ENCODE measurements at places on chromosomes 7 and 10.

DNA sequence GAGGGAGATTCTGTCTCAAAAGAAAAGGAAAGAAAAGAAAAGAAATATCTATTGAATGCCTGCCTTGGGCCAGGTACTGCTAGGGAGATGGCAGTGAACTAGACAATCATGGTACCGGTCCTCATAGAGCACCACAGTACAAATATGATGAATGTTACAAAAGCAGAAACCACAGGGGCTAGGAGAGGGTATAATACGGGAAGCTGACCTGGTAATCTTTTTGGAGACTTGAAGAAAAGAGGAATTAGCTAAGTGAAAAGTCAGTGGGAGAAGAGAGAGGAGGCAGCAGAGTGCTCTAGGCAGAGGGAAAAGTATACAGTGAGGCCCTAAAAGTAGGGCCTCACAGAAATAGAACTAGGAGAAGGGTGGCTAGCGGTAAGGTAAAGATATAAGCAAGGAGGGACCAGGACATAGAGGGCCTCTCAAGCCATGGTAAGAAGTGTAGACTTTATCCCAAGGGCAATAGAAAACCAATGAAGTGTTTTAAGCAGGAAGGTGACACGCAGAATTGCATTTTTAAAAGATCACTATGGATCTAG is 42.8 kb upstream of the WNT8B start:
- DNase-seq, result no peak

- no peak for DNase-seq
Measured at GRCh38 chr10:49645871-49646870, 32.3 kb downstream of the CHAT start.

- DNase-seq, result no peak
Measured at GRCh38 chr7:26420422-26421019, 128.9 kb downstream of the SNX10 start.

- no peak for DNase-seq
Measured at GRCh38 chr10:88193018-88193417, 329.6 kb downstream of the PTEN start.

- no peak for DNase-seq
Measured at GRCh38 chr7:137360087-137360679, 16.6 kb upstream of the PTN start.

- DNase-seq, result no peak
Measured at GRCh38 chr10:47207281-47207615, 92.7 kb upstream of the GDF10 start.

DNA sequence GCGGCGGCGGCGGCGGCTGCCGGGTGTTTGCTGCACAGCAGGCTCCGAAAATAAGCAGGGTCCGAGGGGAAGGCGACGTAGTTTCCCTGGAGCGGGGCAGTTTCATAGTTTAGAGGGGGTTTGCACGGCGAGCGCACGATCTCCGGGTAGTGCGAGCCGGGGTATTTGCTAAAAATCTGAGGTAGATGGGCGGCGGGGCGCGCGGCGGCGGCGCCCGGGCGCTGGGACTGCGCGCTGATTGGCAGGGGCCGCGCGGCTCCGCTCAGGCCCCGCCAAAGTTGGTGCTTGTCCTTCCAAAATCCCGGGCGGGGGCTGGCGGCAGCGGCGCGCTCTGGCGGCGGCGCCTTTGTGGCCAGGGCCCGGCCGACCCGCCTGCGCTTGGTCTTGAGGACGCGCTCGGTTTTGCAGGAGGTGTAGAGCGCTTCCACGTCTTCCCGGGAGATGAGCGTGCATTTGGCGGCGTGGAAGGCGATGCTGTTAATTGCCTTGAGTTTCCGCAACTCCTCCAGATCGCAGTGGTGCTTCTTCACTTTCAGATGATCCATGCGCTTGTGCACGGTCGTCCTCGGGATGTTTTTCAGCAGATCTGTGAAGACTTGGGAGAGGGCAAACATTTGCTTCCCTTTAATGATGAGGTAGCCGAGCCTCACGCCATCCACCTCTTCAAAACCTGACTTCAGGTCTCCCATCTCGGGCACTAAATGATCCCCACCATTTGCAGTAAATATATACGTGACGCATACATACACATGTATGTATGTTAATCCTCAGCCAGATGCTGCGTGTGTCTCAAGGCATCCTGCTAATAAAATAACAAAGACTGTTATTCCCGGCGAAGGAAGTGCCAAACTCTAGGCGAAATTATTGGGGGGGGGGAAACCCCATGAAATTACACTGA is 8.1 kb downstream of the SKIDA1 start:
- DNase-seq, result no peak

- DNase-seq, result no peak
Measured at GRCh38 chr7:29968683-29969395, 20.8 kb downstream of the SCRN1 start.

- no peak for DNase-seq
Measured at GRCh38 chr10:31129271-31129670, 97.6 kb upstream of the ZNF438 start.

DNA sequence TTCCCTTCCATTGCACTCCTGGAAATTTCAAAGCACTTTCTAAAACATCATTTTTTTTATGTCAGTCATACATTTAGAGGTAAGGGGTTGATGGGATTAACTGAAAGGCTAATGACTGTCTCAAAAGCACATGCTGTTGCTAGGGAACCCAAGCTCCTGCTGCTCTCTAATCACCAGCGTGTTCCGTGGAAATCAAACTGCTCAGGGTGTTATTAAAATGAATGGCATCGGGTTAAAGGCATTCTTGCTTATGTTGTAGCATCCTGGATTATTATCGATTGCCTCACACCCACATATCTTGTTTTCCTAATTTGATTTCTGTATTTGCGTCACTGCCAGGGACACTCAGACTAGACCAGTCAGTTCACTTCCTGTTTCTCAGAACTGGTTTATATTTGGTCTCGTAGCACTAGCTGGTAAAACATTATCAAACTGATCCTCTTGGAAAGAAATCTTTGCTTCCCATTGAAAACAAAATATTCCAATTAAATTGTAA is 216.5 kb upstream of the MKLN1 start:
- no peak for DNase-seq

DNA sequence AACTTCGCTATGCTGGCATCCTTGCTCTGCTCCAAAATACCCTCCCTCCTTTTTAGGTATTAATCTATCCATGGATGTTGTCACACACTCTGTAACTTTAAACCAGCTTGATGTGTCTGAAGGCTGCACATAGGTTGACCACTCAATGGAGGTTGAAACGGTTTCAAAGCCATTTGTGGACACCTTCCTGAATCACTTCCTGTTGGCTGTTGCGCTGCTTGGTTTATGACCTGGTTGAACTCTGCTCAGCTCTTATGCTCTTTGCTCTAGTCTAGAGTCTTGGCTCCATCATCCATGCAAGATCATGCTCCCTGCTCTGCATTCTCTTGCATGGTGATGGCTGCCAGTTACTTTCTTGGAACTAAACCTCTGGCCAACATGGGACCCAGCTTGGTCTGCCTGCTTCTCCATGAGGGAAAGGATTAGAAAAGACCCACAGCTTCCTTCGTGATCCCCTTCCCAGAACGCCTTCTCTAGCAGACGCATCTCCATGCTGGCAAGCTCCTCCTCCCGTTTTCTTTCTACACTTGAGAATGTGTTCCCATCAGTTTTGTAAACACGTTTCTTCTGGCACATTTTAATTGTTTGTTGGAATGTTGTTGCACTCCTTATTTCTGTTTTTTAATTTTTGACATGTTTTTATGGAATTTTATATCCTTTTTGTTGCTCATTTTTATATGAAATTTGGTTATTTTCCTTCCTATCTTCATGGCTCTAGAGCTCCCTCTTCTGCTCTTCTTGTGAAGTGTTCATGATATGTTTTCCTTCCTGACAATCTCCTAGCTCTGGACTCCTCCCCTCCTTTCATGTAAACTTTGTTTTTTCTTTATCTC is 149.8 kb downstream of the XPNPEP1 start:
- peak; percentile 7 for DNase-seq

DNA sequence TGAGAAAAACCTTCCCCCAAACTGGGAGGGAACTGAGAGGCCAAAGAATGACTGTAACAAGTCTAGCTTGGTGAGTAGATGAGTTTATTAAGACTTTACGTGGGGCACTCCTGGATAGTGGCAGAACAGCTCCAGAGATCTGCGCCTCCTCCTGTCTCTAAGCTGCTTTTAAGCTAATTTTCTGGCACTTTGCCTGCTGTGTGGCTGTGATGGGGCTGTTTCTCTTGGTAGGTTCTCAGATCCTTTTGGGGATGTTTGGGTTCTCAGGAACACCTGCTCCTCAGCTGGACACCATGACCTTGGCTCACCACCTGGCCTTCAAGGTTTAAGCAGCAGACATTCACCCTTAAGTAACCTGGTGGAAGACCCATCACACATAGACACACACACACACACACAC is 68.3 kb downstream of the AKR1E2 start:
- no peak for DNase-seq

DNA sequence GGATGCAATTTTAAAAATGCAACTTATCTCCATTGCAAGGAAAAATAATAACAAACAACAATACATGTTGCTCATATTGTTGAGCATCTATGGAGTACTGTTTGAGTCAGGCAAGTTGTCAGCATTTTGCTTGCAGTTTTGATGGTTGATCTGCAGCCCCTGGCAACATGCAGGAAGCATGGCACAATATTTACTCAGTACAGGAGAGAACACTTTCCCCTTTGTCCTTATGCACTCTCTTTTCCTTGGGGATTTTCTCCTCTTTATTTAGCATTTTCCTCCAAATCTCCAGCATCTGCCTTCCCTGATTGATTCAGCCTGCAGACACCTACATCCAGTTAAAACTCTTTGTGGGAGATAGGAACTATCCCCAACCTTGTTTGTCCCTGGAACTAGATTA is 620.5 kb upstream of the LRRN3 start:
- no peak for DNase-seq

DNA sequence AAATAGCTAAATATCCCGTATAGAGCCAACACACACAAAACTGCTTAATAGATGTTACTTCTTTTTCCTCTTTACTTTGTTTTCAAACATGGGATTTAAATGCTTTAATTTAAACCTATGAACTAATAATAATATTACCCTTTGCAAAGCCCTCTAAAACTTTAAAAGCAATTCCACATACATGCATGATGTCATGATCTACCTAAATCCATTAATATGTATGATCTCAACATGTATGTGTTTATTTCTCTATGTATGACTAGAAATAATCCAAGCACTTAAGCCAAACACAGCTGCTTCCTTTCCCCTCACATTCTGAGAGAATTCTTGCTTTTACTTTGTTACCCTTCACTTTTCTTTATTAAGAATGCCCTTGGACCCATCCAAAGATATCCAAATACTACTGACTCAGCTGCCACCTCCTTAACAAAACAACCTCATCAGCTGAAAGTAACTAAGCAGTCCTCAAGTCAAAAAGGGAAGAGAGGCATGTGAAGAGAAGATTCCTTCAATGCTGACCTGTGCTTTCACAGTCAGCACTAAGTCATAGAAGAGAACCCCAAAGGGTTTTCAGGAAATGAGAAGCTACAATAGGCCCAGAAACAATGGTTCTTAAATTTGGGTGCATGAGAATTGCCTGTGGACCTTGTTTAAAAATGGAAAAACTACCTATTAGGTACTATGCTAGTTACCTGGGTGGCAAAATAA is 266.4 kb upstream of the LRGUK start:
- DNase-seq, result no peak

- peak; percentile 39 for DNase-seq
Measured at GRCh38 chr10:80443531-80443974, 10.6 kb upstream of the TSPAN14 start.

DNA sequence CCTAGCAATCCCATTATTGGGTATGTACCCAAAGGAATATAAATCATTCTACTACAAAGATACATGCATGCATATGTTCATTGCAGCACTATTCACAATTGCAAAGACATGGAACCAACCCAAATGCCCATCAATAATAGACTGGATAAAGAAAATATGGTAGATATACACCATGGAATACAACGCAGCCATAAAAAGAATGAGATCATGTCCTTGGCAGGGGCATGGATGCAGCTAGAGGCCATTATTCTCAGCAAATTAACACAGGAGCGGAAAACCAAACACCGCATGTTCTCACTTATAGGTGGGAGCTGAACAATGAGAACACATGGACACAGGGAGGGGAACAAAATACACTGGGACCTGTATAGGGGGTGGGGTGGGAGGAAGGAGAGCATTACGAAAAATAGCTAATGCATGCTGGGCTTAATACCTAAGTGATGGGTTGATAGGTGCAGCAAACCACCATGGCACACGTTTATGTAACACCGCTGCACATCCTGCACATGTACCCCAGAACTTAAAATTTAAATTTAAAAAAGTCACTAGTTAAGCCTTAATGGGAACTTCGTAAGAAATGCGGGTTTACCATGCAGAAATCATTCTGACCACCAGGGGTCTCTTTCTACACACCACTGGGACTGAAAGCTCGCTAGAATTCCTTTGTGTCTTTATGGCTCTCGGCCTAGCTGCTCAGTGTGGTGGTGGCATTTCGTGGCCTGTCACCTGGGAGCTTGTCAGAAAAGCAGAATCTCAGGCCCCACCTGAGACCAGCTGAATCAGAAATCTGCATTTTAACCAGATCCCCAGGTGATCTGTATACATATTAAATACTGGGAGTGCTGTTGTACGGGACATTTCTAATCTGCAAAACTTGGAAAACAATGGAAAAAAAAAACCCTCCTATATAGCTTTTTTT is 9.5 kb downstream of the ANKRD1 start:
- DNase-seq, result peak; percentile 59

DNA sequence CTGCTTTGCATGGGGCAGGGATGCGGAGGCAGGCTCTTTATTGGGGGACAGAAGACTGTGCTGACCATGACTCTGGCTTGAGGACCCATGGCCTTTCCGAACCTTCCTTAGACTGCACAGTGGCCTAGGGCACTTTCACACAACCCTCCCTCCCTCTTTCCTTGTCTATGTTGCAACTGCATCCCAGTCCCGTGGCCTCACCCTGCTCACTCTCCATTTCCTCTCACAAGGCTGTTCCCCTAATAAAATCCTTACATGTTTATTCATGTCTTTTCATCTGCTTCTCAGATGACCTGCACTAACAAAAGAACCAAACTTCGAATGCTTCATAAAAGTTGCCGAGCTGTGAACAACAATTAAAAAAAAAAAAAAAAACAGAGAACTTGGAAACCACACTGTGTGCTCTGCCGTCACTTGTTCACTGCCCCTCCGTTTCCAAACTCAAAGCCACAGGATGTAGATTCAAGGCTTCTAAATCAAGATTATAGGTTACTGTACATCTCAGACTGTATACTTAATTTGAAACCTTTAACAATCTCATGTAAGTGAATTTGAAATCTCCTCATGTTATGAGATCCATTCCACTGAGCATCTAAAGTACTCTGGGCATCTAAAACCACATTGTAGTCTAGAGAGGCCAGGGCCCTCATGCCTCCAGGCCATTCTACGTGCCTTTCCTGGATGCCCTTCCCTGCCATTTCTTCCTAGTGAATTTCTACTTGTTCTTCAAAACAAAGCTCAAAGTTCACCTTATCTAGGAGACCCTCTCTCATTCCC is 265.9 kb downstream of the SNX13 start:
- no peak for DNase-seq

GRCh38 chr7:158655931-158656441 is 48.6 kb downstream of the NCAPG2 start:
- DNase-seq, result no peak

All from hematopoietic multipotent progenitor cell treated with erythropoietin and hydrocortisone succinate and interleukin-3 and kit ligand, for 15 days (in vitro differentiated cells).